ENCODE measurements at places on chromosomes 1 and 21.

GRCh38 chr1:187646536-187647107 is 817.9 kb downstream of the PLA2G4A start:
- no peak for DNase-seq

GRCh38 chr1:17123196-17124045 is 4.2 kb upstream of the PADI2 start:
- no peak for DNase-seq

DNA sequence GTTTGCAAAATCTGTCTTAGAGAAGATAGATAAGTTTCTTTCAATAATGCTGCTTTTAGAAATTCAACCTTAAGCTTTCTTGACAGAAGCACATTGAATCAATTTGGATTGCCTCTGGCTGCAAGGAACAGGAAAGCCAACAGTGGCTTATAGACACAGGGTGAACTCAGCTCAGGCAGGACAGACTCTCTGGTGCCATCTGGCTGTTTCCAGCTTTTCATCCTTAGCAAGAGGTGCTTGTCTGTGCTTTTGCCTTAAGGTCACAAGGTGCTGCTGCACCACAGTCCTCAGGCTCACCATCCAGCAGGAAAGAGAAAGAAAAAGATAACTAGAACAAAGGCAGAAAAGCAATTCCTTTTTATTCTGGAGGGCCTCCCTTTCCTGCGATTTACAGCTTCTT is 93.7 kb upstream of the ETS2 start:
- no peak for DNase-seq

DNA sequence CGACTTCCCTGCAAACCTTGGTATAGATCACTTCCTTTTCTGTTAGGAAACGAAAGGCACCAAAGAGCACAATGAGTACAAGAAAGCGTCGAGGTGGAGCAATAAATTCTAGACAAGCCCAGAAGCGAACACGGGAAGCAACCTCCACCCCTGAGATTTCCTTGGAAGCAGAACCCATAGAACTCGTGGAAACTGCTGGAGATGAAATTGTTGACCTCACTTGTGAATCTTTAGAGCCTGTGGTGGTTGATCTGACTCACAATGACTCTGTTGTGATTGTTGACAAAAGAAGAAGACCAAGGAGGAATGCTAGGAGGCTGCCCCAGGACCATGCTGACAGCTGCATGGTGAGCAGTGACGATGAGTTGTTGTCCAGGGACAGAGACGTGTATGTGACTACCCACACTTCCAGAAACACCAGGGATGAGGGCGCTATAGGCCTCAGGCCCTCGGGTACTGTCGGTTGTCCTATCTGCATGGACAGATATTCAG is 18.5 kb downstream of the FAM89A start:
- no peak for DNase-seq

GRCh38 chr1:232040260-232040659 is 413.7 kb downstream of the DISC1 start:
- DNase-seq = no peak

DNA sequence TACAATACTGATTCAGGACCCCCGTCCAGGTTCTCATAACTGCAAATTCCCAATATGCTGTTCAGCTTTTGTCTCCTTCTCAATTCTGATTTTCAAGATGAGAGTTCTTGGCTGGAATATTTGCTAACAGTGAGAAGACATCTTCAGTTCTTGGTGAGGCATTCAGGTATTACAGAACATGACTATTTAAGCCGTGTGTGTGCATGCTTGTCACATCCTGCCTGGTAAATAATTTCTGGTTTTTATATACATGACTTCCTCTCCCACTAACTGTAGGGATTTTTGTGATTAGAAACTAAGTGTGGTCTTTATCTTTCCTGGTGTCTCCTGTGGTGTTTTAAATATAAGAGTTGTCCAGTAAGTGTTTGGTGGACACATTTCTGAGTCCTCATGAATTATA is 10.2 kb upstream of the SLC19A2 start:
- DNase-seq = no peak

GRCh38 chr1:52348704-52349300 is 17.2 kb downstream of the CC2D1B start:
- no peak for DNase-seq

DNA sequence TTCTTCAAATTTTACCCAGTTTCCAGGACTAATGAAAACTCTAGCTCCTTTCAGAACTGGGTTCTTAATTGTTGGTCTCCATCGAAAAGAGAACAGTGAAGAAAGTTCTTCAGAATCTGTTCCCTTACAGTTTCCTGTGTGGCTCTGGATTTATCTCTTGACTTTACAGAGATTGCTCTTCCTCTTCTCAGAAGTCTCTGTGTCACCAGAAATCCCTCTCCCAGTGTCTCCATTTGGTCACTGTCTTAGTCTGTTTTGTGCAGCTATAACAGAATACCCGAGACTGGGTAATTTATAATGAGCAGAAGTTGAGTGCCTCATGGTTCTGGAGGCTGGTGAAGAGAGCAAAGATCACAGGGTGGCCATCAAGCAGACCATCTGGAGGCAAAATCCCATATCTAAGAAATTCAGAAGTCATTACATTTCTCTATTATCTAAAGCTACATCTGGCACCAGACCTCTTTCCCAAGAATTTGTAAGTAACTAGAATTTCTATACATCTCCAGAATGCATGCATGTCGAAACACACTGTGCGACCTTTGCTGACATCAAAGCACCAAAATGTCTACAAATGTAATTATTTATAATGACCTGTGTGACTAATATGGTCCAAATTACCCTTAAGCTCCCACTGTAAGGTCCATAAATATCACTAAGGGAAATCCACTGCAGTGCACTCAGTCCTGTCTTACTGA is 65.4 kb upstream of the KRTAP19-8 start:
- DNase-seq = no peak

DNA sequence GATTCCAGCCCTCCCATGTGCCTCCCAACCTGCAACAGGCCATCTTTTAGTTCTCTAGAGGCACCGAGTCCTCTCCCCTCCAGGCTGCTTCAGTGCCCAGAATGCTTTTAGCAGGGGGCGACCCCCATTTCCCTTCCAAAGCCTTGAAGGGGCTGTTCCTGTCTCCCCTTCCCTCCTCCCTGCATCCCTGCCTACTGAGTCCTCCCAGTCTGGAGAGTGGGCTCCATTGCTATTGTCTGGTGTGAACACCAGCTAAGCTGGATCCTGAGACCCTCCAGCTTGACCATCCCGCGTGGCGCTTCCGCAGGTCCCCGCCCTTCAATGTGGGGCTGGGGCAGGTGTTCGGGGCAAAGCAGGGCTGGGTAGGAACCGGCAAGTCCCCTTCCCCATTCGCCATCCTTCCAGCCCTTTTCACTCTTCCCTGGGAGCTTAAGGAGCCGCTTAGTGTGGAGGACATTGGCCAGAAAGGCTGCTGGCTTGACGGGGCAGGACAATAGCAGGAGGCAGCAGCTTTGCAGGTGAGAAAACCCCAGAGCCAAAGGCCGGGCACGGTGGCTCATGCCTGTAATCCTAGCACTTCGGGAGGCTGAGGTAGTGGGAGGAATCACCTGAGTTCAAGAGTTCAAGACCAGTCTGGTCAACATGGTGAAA is 32.2 kb downstream of the PADI6 start:
- DNase-seq = no peak

DNA sequence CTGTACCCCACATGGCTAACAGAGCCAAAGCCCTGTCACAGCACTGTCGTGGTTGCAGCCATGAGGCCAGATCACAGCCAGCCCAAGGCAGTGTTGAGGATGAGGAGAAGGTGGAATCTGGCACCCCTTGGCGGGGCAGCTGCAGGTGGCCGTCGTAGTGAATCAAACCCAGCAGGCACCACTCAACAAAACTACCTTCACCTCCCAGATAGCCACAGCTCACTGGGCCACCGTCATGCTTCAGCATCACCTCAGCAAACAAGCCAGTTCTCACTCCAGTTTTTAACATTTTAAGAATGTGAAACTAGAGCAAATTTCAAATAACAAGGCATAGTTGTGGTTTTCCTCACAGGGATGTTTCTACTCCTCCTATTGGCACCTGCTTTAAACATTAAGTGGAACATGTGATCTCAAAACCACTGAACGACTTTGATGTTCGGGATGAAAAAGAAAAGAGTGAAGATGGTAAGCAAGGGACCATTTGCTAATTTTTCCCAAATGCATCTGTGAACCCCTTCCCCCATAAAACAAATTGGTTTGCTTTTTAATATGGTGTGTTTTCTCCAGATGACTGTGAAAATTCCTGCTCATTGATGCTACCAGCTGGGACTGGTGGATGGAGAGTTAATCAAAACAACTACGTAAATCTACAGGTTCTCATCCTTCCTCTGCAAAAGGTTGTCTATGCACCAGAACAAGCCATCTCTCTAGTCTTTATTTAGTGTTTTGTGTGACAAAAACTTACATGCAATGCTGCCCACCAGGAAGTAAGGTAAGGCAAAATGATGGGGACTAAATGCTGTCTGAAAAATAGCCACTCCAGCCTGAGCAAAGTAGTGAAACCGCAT is 45.5 kb downstream of the TOR1AIP2 start:
- no peak for DNase-seq

DNA sequence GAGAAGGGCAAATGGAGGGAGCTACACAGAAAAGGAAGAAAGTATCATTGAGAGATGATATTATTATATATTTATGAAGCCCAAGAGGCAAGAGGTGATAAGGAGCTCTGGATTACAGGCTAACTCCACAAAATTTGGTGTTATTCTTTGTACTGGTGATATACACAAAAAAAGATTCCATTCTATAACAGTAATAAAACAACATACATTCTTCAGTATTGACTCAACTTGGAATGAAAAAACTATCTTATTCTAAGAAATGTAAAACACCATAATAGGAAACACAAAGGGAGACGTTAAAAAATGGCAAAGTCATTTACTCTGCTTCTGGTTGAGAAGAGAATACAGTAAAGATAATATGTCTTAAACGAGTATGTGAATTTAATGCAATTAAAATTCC is 99.4 kb downstream of the TEX35 start:
- no peak for DNase-seq

DNA sequence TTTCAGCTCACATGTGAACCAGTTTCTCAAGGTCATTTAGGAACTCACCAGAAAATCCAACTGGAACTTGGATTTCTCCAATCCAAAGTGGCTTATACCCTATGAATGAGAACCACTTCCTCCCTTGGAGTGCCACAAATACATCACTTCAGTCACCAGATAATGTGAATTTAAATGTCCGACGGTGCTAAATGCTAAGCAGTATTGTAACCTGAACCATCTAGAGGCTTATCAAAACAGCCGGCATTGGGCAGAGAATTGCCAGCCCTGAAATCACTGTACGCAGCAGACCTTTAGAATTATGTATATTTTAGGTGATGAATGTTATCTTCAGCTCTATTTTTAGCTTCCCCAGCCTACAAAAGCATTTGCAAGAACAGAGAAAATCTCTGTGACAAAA is 76.8 kb upstream of the COX20 start:
- DNase-seq = no peak

- no peak for DNase-seq
Observed at GRCh38 chr1:91053630-91054029, 31.8 kb upstream of the ZNF644 start.

DNA sequence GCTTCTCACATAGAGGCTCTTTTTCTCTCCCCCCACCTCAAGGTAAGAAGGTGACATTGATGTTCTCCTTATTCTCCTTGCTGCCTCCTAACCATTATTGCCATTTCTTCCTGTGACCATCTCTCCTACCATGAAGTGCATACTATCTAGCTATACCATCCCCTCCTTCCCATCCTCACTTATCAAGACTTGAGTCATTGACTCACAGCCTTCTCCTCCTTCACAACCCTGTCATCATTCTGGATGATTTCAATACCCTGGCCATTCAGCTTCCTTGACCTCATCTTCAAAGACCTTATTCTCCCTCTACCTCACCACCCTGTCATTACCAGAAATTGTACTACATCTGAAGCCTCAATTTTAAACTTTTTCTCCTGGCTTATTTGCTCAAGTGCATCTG is 10.9 kb upstream of the HIPK1 start:
- DNase-seq = no peak

DNA sequence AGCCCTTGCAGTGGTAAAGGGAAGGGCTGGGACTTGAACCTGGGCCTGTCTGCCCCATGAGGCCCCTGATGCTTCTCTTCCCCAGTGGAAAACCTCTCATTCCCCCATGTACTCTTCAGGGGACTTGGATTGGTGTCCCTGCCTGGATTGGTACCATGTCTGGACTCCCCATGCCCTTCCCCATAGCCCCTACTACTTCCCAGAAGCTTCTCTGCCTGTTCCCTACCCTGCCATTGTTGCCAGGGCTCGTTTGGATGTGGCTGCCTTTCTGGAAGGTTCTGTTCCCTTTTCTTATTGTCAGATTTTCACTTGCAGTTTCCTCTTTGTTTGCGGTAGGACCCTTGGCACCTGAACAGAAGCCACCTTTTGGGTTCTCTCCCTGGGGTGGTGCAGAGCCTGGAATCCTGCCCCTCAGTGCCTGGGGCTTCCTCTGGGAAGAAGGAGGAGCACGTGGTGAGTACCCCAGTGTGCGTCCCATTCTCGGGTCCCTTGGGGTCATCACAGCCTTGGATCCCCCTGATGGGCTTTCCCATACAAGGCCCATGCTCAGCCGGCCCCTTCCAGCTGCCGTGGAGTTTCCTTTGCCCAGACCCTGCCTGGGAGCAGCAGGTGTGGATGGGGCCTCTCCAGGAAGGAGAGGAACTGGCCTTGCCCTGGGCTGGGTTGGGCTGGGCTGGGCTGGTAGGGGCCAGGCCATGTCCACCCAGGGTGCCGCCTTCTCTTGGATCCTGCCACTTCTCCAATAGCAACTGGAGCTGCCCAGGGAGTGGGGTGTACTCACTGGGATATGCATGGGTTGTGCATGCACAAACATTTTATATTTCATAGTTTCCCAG is 281.1 kb downstream of the PTPRU start:
- no peak for DNase-seq

GRCh38 chr1:227753999-227754711 is 18.9 kb downstream of the SNAP47 start:
- DNase-seq = no peak

DNA sequence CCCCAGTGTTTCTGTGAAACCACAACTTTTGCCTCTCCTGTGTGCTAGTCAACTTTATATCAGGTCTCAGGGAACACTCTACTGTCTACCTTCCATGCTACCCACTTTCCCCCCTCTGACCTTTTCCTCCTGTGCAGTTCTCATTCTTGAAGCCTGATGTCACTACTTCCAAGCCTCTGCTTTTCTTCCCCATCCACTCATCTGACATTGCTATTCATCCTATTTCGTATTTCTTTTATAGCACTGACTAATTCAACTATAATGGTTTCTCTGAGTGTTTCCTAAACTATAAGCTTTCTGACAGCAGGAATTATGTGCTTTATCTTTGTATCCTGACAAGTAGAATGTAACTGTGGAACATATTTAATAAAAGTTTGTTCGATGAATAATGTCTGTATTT is 18.2 kb upstream of the DPH5 start:
- no peak for DNase-seq
